A375 (cell line): ENCODE measurements at places on chromosomes 1 and 21. TPM values are rescaled to one million over a fixed set of nuclear protein-coding genes. Genes with fewer than 3 reads are reported as not detected.

The VWA5B1 gene
- not detected in 2 replicates for total RNA-seq

The MTARC1 gene
- total RNA-seq, result 0.16 and 0.19 TPM in 2 replicates

The OR2M3 gene
- total RNA-seq, result under 0.01 TPM in 1 of 2 replicates, not detected in the other

The PADI1 gene
- 0.23 TPM in 1 of 2 replicates, not detected in the other for total RNA-seq

The CFHR2 gene
- total RNA-seq, result not detected in 2 replicates

The TNNI3K gene
- total RNA-seq, result 0.23 TPM in 1 of 2 replicates, not detected in the other

The RHD gene
- not detected in 2 replicates for total RNA-seq

The KISS1 gene
- total RNA-seq, result 7.8 and 12.4 TPM in 2 replicates
